Activated CD4-positive, CD25-positive, alpha-beta regulatory T cell (primary cell): ENCODE measurements at places on chromosomes 13 and 19.

- no peak for DNase-seq
Observed at GRCh38 chr19:16830679-16831078, 1.5 kb downstream of the SIN3B start.

DNA sequence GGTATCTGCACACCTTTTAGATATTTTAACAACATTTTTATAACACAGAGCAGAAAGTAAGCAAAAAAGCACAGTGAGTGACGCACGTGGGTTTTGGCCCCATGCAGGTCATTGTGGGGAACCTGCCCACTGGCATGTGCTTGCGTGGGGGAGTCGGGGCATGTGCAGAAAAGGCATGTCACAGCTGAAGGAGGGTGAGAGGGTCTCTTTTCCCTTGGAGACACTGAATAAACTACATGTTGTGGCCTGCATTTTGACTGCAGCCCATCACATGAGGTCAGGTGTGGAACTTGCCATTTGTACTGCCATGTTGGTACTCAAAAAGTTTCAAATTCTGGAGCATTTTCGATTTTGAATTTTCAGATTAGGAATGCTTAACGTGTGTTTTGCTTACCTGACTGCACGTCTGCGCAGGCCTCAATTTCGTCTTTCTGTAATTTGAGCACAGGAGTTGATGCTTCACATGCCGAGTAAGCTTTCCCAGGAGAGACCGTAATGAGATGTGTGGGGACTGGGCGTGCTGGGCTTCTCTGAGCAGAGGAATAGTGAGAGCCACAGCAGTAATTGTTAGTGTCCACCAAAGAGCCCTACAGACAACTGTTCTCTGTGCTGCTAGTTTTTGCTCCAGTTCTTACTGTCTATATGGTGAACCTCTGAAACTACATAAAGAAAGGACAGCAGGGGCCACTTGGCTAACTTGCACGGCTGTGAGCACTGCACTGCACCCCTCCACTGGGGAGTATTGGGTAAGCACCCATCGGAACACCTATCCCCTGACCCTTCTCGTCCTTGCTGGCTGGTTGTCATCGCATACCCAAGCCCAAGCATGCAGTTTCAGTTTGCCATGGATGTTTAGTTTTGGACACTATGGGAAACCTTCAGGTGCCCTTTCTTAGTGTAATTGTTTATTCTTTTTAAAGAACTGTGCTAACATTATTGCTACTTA, 72.9 kb upstream of the GPR183 start:
- DNase-seq = no peak

DNA sequence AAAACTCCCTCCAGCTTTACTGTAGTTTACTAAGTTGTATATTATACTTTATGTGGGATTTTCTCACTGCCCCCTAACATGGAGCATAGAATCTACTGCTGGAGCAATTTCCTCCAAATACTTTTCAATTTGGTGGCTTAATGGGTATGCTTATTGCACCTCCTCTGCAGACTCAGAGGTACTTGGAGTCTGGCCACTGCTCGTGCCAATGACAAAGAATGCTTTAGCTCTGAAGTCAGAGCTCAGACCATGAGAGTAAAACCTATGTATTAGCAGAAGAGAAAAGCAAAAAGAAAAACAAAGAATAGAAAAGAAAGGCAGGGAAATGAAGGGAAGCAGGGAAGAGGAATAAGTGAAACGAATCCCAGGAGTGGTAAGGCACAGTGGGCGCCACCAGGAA, 71.9 kb downstream of the SUCLA2 start:
- DNase-seq = no peak

GRCh38 chr19:13946414-13946813, 5.9 kb upstream of the DCAF15 start:
- no peak for DNase-seq

GRCh38 chr19:35267353-35267817, 1.4 kb upstream of the USF2 start:
- DNase-seq = peak; percentile 33

DNA sequence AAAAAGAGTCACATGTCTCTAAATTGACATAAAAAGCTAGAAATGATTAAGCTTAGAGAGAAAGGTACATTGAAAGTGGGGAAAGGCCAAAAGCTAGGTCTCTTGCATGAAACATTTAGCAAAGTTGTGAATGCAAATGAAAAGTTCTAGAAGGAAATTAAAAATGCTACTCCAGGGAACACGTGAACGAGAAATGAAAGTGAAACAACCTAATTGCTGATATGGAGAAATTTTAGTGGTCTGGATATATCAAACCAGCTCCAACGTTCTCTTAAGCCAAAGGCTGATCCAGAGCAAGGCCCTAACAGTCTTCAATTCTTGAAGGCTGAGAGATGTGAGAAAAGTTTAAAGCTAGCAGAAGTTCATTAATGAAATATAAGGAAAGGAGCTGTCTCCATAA, 419.8 kb downstream of the SLITRK6 start:
- no peak for DNase-seq

DNA sequence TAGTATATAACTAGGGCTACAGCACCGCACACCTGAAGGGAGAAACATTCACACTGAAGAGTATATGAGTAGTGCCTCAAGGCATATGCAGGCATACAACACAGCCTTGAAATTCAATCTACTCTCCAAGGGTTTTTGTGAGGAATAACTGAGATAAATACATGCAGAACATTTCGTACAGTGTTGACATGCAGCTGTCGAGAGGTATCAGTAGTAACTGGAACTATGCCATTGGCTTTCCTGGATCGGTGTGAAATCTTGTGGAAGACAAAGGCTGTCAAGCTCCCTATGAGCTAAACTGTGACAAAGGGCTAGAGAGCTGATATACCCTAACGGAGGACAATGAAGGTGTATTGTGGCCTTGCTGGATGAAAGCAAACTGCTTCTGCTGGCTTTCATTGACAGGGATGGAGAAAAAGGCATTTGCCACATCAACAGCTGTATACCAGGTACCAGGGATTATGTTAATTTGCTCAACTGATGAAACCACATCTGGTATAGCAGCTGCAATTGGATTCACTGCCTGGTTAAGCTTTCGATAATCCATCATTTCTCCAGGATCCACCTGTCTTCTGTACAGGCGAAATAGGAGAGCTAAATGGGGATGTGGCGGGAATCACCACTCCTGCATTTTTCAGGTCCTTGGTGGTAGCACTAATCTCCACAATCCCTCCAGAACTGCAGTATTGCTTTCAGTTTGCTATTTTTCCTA, 16.3 kb downstream of the MTRF1 start:
- DNase-seq = no peak

DNA sequence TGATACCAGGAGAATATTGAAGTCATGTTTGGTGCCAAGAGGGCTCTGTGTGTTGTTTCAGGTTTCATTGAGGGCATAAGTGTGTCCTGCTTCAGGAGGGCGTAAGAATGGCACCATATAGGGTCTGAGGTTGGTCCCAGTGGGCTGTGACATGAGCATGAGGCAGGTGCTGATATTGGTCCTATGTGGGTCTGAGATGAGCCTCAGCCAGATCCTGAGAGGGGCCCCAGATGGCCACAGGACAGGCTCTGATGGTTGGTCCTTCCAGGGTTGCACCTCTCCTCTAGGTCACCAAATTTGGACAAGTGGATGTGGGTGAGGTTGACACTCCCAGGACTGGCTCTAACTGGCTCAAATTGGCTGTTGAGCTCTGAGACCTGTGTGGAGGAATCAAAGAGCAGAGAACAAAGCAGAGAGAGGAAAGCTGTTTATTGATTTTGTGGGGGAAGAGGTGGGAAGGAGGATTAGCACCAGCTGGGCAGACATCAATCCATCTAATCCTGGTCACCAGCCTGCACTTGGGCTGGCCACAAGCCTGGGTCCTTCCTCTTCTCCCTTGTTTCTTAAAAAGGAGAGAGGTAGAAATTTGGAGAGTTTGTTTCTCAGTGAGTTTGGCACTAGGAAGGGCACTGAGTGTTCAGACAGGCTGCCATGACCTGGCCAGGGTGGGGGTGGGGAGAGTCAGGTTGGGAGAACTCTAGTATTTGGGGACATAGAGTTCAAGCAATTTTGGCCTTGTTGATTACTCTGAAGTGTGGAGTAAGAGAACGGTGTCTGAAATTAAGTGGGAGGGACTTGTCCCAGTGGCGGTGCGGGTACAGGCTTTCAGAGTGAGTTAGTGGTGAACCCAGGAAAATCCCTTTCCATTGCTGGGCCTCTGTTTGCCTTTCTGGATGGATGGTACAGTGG, 38.7 kb downstream of the CYP2B6 start:
- DNase-seq = no peak

DNA sequence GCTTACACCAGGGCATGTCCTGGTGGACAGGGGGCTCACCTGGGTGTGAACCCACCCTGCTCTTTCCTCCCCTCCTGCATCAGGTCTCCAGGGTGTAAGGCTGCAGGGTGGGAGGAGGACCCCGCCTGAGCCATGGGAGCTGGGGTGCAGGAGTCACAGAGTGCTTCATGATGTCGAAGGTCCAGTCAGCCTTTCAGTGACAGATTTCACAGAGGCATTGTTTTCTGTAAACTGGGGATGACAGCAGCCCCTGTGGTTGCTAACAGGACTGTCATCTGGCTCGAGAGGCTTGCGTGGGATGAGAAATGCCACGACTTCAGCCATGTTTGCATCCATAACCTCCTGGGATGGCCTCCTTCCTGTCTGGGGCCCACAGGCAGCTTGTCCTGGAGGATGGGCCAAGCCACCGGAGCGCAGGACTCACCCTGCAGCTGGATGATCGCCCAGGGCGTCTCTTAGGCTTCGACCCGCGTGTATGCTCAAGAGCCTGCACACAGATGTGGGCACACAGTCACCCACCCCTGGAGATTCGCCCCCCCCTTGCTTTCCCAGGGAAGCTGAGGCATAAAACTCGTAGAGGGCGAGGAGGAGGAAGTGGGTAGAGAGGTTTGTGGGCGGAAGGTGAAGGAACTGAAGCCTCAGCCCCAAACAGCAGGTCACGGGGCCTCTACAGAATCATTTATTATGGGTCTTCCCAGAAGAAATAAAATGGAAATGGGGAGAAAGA, 4.9 kb downstream of the NANOS3 start:
- no peak for DNase-seq

DNA sequence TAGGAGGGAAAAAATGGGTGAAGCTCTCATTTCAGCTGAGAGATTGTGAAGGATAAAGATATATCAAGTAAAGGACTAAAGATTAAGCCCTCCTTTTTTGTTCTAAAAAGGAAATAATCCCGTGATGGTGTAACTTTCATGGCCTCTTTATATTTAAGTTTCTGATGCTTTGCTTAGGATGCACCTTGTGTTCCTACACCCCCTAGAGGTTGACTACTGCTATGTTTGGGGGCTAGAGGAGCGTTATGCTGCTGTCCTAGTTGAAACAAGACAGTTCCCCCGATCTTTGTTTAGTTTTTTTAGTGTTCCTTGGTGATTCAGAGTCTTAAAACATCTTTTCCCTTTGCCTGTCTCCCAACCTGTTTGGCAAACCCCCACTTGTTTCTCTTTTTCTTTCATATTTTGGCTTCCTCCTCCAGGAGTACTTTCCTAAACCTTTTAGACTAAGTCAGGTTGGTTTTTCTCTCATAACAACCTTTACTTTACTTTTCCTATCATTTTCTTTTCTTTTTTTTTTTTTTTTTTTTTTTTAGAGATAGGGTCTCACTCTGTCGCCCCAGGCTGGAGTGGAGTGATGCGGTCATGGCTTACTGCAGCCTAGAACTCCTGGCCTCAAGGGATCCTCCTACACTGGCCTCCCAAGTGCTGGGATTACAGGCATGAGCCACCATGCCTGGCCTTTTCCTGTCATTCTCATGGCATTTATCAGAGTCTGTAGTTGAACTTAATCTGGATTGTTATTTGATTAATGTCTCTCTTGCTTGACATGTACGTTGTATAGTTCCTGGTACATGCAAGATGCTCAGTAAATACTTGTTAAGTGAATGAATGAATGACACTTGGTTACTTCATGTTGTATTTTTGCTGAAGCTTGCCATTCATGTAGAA, 2.8 kb downstream of the UBA2 start:
- no peak for DNase-seq

DNA sequence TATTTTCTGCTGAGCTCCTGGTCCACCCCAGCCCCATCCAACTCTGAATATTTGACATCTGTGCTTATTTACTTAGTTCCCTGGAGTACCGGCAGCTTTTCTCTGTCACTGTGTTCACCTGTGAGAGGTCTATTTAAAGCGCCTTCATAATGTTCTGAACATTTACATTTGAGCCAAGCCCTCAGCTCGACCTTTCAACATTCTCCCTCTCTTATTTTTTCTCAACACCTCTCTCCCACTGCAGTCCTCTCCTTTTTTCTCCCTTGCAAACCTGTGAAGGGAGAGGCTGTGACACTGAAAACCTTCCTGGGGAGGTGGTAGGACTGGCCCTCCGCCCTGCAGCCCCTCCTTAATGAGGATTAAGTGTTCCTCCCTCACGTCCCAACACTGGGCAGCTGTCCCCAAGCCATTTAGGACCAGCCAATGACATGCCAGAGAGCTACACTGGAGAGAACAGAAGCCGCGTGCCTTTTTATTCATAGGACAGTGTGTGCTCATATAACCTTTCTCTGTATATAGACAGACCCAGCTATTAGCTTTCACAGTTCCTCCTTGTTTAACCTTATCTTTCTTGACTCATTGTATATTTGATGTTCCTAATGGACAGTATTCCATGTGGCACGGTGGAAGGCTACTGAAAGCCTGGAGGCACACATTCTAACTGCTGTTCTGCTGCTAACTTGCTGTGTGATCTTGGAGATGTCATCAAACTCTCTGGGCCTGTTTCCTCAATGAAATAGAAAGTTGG, 134.8 kb downstream of the NUFIP1 start:
- no peak for DNase-seq

GRCh38 chr19:41746593-41747227, 8.6 kb upstream of the CEACAM6 start:
- peak; percentile 10 for DNase-seq

GRCh38 chr13:33286128-33286527, 573 bp upstream of the STARD13 start:
- DNase-seq = no peak

DNA sequence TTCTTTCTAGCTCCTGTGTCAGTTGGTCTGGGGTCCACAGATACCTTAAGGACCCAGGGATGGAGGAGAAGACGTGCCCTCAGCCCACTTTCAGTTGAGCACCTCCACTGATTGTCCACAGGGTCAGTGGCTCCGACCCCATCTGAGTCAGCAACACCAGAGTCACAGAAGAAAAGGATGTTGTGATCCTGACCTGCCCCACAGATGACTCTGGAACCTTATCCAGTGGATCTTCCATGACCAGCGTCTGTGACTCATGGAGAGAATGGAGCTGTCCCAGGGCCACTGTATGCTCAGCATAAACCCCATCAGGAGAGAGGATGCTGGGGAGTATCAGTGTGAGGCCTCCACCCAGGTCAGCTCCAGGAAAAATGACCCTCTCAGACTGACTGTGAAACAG, 22.0 kb downstream of the CEACAM4 start:
- no peak for DNase-seq

DNA sequence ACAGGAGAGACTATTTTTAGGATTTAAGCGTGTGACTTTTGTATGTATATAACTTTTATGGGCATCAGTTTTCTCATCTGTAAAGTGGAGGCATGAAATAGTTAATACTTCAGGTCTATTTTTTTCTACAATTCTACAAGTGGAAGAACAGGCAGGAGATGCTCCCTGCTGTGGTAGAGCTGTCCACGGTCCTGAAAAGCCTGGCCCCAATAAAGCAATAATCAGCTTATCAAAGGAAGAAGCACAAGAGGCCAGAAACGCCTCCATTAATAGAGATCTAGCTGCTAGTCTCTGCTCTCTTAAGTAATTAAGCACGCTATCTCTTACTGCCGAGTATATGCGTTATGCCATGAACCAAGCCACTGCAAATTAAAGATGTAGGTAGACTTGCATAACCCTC, 28.0 kb upstream of the WASF3 start:
- DNase-seq = no peak
